ENCODE measurements at places on chromosomes 5 and 9.

DNA sequence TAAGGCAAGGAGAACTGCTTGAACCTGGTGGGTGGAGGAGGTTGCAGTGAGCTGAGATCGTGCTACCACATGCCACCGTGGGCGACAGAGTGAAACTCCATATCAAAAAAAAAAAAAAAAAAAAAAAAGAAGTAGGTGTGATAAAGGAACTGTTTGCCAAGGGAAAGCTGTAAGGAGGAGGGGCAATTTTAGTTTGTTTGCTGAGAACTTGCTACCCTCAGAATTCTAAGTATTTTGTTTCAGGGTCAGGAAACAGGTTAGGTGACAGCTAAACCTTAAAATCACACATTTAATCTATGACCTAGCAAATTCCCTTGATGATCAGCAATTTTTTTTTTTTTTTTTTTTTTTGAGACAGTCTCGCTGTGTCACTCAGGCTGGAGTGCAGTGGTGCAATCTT, 7.2 kb upstream of the ARRDC3 start:
- no peak for DNase-seq

DNA sequence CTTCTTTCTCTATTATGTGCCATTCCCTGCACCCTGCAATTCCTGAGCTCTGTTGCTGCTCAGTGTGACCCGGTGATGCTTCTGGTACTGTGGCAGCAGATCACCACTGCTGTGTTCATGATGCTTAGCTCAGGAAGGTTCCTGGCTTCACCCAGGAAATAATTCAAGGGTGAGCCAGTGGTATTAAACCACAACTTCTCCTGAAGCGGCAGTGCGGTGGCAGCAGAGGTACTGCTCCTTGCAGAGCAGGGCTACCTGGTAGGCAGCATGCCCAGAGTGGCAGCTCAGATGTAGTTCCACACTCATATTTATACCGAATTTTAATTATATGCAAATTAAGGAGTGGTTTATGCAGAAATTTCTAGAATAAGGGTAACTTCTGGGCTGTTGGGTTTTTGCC, 213.8 kb upstream of the ZNF608 start:
- DNase-seq: no peak

- DNase-seq: no peak
Measured at GRCh38 chr5:80237243-80237642, 18.6 kb downstream of the SERINC5 start.

DNA sequence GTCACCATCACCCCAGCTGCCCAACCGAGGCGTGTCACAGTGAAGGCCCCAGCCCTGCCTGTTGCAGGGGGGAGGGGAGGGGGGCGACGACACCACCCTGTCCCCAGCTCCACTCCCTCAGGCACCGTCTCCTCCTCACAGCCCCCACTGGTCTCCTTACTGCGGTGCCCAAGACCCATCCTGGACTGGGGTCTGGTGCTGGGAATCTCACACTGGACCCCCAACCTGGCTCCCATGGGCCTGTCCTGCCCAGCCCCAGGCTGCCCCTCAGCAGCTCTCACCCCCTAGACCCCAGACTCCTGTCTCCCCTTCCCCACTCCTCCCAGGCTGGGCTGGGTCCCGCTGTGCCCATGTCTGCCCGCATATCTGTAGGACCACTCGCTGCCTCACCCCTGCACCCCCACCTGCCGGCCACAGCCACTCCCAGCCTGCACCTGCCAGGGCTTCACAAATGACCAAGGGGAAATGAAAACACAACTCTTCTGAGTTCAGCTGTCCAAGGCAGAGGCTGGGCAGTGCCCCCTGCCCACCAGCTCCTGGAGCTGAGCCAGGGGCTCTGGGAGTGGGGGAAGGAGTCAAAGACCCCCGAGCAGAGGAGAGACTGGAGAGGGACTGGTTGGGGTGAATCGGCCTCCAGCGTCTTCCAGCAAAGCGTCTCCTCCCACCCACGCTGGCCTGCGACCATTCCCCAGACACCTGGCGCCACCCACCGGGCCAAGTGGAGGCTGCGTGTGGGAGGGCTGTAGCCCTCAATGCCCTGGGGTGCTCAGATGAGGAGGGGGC, 32.6 kb upstream of the EGFL7 start:
- DNase-seq: no peak

DNA sequence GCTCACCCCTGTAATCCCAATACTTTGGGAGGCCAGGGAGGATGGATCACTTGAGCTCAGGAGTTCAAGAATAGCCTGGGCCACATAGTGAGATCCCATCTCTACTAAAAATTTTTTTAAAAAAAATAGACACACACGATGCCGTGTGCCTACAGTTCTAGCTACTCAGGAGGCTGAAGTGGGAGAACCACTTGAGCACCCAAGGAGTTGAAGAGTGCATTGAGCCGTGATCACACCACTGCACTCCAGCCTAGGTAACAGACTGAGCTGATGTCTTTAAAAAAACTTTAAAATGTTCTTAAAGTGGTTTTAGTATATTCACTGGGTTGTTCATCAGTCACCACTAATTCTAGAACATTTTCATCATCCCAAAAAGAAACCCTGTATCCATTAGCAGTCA, 51.9 kb upstream of the RNF38 start:
- DNase-seq: no peak

DNA sequence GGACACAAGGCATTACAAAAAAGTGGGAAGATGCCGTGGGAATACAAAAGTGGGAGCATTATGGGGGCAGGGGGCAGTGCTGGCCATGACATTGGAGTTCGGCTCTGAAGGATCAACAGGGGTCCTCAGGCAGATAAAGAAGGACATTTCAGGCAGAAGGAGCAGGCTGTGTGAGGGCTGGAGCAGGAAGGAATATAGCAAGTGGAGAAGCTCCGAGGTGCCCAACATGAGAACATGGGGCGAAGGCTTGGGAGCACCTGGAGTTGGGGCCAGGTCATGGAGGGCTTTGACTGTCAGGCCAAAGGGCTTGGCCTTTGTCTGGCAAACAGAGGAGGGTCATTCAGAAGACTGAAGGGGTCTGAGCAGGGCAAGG, 2.5 kb downstream of the B4GALT7 start:
- no peak for DNase-seq

DNA sequence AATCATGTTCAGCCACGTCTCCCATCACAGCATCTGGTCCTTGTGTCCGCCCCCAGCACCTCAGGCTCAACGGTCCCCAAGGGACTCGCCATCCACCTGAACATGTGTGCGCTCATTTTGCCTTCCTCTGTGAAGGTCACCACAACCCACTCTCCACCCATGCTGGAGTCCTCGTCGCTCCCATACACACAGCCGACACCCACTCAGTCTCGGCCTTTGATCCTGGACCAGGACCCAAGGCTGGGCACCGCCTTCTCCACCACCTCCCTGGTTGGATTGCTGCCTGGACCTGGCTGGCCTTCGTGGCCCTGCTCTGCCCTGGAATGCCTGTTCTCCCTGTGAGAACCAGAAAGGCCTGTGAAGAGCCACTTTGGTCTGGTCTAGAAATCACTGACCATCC, 60.3 kb downstream of the UBE2QL1 start:
- DNase-seq: no peak

DNA sequence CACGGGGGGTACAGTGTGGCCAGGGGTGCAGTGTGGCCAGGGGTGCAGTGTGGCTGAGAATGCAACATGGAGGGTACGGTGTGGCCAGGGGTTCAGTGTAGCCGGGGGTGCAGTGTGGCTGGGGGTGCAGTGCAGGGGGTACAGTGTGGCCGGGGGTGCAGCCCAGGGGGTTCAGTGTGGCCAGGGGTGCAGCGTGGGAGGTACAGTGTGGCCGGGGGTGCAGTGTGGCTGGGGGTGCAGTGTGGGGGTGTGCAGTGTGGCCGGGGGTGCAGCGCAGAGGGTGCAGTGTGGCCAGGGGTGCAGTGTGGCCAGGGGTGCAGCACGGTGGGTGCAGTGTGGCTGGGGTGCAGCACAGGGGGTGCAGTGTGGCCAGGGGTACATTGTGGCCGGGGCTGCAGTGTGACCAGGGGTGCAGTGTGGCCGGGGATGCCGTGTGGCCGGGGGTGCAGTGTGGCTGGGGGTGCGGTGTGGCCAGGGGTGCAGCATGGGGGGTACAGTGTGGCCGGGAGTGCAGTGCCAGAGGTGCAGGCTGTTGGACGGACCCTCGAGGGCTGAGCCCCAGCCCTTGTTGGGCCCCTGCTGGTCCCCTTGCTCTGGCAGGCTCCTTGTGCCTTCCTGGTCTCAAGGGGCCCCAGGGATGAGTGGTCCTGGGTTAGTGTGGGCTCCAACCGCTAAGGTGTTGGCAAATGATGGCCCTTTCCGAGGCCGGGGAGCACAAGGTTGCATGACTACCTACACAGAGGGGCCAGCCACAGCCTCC, 17.9 kb downstream of the TPPP start:
- no peak for DNase-seq

- peak; percentile 12 for DNase-seq
Measured at GRCh38 chr9:113131689-113132151, 19.1 kb upstream of the SLC31A2 start.

DNA sequence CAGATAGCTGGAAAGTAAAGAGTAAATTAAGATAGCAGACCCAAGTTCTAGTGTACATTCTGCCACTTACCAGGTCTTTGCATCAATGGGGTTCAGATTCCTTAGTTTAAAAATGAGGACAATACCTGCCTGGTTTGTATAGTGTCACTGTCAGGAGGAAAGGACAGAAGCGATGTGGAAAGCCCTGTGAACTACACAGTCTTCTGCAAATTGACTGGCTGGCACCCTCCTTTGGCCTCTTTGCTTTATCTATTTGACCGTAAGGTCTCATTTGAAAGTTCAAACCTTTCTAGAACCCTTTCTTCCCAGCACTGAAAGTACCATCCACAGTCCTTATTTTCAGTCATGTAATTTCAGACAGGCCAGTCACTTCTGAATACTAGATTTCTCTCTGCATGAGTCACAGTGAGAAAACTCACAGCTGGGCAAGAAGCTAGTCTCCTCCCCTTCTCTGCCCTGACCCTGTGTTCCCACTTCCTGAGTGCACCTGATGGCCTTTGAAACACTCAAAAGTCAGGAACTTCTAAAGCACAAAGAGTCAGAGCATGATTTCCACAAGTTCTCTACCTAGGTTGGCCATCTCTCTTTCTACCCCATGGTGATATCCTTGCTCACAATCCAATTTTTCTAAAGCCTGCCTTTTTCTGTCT, 91.3 kb upstream of the RASEF start:
- peak; percentile 24 for DNase-seq

GRCh38 chr5:380701-381309, 59.3 kb downstream of the AHRR start:
- no peak for DNase-seq

GRCh38 chr5:54803471-54804011, 181.9 kb downstream of the ESM1 start:
- no peak for DNase-seq

DNA sequence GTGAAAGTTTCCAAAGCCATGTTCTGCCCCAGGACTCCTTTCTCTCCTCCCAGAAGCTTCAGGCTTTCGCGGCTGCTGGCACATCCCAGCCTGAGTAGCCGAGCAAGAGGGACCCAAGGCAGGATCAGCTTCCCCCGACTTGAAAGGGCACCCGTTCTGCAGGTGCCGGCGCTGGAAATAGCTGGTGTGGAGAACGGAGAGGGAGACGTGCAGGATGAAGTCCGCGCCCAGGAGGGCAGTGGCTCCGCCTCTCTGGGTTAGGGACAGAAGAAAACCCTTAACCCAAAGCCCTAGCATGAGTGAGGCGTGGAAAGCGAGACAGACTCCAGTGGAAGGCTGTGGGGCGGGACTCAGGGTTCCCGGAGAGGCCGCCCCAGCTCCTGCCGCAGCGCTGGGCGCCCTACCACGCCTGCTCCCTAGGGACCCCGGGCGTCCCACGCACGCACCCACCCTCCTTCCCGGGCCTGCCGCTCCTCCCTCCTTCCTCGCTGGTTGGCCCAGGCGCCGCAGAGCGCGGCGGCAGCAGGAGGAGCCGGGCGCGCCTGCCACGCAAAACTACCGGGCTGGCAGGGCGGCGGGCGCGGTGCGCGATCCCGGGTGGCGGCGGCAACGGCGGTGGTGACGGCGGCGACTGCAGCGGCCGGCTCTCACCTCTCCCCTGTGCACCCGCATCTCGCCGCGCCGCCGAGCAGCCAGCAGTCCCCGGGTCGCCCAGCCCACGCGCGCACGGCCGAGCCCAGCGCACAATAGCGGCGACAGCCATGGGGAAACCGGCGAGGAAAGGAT, at the start of gene SLC1A1:
SLC1A1 (plus strand) TSS at position 550 of the 786 bp plus-strand sequence; CDS start at position 762, 212 bp downstream.
- peak; percentile 11 for DNase-seq

- peak; percentile 38 for DNase-seq
Measured at GRCh38 chr5:170216257-170216864, 16.4 kb upstream of the C5orf58 start.

DNA sequence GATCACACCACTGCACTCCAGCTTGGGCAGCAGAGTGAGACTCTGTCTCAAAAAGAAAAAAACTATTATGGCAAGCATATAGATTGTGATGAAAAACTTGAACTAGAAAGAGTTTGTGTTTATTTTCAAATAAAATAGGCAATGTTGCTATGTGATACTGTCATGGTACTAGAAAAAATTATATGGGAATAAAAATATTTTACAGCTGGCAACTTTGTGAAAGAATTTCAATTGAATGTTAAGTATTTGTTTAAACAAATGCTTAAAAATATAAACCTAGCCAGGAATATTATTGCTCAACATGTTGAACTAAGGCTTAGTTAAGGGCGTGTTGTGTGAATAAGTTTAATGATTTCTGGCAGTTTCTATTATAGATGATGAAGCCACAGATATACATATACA, 31.7 kb downstream of the HSDL2 start:
- no peak for DNase-seq

DNA sequence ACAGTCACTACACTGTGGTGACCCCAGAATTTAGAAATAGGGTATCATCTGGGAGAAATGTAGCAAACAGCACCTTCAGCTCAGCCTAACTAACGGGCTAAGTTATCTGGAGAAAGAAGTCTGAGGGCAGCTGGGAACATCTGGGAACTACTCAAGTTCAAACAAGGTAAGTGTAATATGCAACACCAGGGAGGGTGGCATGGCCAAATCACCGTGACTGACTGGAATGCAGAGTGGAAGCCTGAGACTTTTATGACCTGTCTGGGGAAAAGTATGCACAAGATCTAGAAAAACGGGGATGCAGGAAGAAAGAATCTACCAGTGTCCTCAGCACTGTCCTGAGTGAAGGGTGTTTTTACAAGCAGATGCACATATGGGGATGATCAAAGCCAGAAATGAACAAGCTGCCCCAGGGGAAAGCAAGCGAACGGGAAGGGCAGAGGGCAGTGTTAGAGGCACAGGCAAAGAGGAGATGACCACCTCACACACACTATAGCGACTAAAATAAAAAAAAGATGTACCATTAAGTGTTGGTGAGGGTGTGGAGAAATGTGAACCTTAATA, 59.9 kb downstream of the SERINC5 start:
- no peak for DNase-seq

- DNase-seq: no peak
Measured at GRCh38 chr5:176334031-176334770, 27.4 kb downstream of the KIAA1191 start.

GRCh38 chr9:37919246-37919955, 15.5 kb upstream of the SLC25A51 start:
- DNase-seq: no peak

Measured in astrocyte of the cerebellum (primary cell).